Central memory CD8-positive, alpha-beta T cell (primary cell): ENCODE measurements at places on chromosomes 11 and 22.

DNA sequence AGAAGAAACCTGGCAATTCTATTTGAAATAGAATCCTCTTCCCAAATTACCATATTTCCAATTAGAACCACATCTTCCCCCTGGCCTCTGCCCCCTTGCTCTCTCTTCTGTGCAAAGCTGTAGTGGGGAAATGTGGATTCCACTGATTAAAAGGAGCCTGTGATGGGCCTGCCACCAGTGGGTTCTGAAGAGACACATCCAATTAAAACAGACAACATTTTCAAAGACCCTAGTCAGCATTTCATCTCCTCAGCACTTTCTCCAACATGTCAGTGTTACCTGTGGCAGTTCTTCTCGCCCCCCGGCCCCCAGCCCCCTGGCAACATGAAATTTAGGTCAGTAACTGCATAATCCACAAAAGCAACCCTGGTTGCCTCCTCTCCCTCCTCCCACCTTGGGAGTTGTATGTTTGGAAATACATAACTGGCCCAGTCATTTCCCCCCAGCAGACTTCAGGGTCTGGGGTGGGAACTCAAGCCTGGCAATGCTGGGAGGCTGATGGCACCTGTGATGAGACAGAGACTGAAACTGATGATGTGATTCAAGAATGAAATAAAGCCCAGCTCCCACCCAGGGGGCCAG lies 99.9 kb upstream of the AMOTL1 start:
- DNase-seq, result no peak

- no peak for DNase-seq
Observed at GRCh38 chr11:13297308-13297916, 19.8 kb downstream of the BMAL1 start.

DNA sequence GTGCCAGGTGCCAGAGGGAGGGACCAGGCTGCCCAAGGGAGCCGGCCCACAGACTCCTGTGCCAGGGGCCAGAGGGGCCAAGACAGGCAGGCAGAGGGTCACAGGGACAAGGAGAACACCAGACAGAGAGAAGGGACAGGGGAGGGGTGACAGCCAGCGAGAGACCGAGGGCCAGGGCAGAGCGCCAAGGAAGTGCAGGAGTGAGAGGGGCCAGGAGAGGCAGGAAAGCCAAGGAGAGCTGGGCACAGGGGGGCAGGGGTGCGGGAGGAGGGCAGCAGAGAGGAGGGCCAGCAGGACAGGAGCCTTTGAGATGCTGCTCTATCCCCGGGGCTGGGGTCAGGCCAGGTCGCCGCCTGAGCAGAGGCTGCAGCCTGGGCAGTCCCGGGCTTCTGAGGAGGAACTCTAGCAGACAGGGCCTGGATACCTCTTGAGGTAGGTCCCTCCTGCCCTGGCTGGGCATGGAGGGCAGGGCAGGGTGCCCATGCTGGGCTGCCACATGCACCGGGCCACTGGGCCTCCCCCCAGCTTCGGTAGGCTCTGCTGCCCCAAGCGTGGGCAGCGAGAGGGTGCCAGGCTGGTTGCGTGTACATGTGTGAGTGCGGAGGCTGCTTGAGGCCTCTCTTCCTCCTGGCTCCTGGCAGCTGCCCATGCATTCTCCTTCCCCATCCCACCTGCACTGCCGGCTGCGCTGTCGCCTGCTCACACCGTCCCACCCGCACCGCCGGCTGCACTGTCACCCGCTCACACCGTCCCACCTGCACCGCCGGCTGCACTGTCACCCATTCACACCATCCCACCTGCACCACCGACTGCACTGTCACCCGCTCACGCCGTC lies 12.2 kb downstream of the LSP1 start:
- DNase-seq, result no peak

GRCh38 chr22:39690881-39691605 lies 120.5 kb downstream of the CACNA1I start:
- DNase-seq, result no peak

DNA sequence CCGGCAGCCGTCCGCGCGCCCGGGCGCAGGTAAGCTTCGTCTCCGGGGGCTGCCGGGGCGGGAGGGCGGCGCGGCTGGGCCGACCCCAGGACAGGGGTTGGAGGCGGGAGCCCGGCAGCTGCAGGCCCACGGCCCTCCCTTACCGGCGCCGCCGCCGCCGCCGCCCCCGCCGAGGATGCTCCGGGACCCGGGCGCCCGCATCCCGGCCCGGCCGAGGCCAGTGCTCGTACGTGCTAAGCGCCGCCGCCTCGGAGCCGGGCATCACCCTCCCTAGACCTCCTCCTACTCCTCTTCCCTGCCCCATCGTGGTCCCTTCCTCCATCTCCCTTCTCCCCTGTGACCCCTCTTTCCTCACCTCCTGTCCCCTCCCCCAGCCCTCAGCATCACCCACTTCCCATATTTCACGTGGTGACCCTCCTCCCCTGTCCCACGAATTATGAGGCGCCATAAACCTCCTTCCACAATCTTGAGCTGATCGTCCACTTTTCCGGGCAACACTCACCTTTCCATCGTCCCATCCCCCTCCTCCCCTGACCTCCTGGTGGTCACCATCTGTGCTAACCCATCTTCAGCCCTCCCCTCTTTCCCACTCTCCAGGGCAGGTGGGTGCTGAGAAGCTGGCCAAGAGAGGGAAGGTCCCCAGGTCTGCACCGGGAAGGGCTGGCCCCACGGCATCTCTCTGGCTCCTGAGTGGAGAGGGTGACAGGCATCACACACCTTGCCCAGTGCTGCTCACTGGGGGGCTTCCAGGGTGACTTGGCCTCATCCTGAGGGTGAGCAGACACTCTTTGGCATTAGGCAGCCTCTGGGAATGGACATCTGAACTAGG lies 612 bp downstream of the ASPHD2 start:
- no peak for DNase-seq

DNA sequence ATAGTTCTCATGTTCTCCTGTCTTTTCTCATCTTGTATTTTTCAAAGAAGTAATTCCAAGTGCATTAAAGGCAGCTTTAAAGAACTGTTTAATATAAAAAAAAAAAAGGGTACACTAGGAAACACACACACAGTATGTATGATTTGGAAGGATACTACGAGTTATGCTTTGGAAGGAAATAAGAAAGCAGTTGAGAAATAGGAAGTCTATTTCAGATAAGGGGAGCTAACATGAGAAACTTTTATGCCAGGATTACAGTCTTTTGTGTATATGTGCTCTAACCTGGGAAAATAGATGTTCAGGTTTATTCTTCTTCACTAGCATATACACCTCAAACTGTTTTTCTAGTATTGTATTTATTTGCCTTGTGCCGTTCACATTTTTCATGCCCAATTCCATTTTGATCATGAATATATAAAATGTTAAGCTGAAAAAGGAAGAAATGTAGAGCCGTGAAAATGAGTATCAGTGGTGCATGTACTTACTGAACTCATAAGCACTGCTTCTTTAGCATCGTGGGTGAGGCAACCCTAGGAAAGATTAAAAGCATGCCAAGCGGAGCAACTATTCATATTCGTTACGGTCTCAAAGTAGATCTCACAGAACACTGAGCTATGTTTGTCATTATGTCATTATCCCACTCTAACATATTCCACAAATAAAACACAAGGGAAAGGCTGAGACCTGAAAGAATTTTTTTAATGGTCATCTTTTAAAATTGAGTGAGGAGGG lies 59.6 kb downstream of the GUCY1A2 start:
- no peak for DNase-seq

- DNase-seq, result no peak
Observed at GRCh38 chr11:26017322-26017860, 314.5 kb upstream of the ANO3 start.

DNA sequence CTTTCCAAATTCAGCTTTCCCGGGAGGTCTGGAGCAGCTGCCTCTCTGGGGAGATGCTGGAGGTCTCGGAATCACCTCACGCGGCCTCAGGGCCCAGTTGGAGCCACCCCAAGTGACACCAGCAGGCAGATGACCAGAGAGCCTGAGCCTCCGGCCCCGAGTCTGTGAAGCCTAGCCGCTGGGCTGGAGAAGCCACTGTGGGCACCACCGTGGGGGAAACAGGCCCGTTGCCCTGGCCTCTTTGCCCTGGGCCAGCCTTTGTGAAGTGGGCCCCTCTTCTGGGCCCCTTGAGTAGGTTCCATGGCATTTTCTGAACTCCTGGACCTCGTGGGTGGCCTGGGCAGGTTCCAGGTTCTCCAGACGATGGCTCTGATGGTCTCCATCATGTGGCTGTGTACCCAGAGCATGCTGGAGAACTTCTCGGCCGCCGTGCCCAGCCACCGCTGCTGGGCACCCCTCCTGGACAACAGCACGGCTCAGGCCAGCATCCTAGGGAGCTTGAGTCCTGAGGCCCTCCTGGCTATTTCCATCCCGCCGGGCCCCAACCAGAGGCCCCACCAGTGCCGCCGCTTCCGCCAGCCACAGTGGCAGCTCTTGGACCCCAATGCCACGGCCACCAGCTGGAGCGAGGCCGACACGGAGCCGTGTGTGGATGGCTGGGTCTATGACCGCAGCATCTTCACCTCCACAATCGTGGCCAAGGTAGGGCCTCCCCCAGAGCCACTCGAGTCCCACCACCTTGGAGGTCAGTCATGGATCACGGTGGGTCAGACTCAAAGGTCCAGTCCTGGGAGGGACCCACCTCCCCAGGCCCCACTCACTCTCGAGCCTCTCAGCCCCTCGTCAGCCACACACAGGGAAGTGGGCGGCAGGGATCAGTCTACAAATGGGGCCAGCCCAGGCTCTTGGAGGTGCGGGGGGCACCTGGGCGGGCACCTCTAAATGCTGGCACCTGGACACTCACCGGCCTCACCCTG lies 525 bp downstream of the SLC22A12 start:
- no peak for DNase-seq

- DNase-seq, result no peak
Observed at GRCh38 chr11:98068251-98068650, 952.5 kb upstream of the CNTN5 start.

- DNase-seq, result no peak
Observed at GRCh38 chr22:42754658-42755057, 34.0 kb upstream of the A4GALT start.

DNA sequence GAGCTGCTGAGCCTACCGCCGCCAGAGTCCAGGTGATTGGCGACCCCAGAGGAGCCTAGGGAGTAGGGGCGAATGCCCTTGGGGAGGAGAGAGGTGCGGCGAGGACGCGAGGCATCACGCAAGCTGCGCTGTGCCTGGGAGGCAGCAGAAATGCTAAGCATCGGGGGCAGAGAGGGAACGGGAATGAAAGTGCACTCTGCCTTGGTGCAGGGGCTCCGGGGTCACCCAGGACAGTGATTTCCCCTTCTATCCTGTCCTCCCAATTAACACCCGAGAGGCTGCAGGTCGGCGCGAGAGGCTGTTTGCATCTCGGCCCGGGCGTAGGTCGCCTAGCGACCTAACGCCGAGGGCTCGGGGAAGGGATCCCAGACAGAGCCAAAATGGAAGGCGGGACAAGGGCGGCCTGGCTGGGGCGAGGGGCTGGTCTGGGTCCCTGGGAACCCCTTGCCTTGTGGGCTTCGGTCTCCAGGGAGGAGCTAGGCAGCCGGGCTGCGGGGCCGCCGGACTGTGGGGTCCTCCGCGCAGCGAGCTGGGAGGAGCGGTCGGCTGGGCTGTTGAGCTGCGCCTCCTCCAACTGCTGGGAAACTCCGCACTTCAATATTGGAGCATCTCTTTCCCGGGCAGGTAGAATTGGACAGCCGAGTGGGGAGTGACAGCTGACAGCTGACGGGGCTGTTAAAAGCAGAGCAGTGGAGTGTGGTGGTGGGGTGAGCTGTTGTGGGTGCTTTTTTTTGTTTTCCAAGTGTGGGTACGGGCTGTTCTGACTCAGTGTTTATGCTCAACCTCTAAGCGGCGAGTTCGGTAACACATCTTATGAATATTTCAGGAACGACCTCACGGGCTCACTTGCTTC lies 657 bp downstream of the ELMOD1 start:
- no peak for DNase-seq

- DNase-seq, result no peak
Observed at GRCh38 chr22:41927813-41928212, 1.2 kb upstream of the TNFRSF13C start.

- DNase-seq, result no peak
Observed at GRCh38 chr11:38598418-38598817, 2000.4 kb upstream of the RAG2 start.

DNA sequence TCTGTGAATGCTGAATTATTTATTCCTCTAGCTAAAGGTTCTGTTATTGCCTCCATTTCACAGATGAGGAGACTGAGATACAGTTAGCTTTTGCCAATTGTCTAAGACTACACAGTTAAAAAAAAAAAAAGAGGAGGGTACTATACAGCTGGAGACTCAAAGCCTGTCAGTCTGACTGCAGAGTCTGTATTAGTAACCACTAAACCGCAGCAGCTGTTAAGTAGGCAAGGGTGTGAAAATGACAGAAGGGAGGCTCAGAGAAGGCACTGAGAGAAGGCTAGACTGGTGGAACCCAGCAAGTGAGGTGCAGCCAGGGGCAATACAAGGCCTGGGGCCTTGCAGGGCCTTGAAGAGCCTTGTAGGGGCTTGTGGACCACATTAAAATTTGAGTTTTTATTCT lies 181.2 kb downstream of the CSNK2A3 start:
- peak; percentile 60 for DNase-seq

GRCh38 chr11:43234881-43235280 lies 76.9 kb upstream of the API5 start:
- DNase-seq, result no peak

DNA sequence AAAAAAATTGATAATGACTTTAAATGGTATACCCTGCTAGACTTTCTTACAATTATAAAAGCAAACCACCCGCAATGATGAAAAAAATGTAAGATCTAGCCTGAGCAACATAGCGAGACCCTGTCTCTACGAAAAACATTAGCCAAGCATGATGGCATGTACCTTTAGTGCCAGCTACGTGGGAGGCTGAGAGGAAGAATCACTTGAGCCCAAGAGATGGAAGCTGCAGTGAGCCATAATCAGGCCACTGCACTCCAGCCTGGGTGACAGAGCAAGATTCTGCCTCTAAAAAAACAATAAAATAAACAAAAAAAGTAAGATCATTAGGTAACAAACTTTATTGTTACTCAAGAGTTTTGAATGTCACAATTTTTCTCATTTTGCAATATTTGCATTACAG lies 39.2 kb downstream of the KMT5B start:
- no peak for DNase-seq

DNA sequence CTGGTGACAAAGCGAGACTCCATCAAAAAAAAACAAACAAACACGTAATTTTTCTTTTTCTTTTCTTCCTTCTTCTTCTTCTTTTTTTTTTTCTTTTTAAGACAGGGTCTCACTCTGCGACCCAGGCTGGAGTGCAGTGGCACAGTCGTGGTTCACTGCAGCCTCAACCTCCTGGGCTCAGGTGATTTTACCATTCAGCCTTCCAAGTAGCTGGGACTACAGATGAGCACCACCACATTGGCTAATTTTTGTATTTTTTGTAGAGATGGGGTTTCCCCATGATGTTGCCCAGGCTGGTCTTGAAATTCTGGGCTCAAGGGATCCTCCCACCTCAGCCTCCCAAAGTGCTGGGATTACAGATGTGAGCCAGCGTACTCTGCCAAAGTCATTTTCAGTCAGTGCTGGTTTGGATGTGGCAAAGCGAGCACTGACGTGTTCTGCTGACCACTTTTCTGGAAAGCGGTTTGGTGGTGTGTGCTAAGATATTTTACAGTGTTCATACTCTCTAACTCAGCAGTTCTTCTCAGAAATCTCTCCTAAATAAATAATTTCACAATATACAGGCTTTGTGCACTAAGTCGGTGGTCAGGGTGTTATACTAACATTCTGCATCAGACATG lies 10.7 kb downstream of the FAM118A start:
- DNase-seq, result no peak
